ENCODE measurements at places on chromosomes 13 and 19. TPM values are rescaled to one million over a fixed set of nuclear protein-coding genes. Genes with fewer than 3 reads are reported as not detected.

Gene POU2F2
- 40.4 TPM for total RNA-seq

DNA sequence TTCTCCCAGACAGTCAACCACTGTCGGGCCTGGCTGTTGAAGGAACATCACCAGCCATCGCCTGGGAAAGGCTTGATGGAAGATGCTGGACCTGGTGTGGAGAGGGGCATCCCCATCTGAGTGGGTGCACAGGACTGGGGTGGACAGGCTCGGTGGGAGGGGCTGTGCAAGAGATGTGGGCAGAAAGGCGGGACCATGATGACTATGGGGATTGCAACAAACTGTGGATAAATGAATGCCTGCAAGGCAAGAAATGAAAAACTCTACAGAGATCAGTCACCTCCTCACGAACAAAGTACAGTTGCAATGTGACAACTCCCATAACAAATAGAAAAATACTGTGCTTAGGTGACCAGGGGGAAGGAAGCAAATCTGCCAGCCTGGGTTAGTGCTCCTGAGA is 171.9 kb upstream of the GPR12 start:
- H3K4me3 ChIP-seq, result no peak overlapping the region
- H3K36me3 ChIP-seq, result peaks cover 1% of the 10 kb centered on the region
- no peak for DNase-seq
- H3K27me3 ChIP-seq, result peaks cover 6% of the 10 kb centered on the region
- H3K27ac ChIP-seq, result no peak overlapping the region

Gene FXYD3
- total RNA-seq, result not detected

DNA sequence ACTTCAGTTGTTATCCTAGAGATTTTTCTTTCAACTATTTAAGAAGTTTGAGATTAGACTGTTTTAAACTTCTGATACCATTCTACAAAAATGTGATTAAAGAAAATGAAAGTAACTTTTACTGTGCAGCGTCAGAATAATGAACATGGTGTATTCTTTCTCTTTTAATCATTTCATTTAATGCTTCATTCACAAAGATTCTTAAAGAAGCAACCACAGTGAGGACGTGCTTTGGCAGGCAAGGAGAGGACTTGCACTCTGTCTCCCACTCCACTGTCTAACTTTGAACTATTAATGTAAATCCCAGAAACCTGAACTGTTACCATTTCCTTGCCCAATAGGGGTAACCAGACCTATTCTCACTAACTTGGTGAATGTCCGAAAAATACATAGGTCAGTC is 137.0 kb downstream of the KCNRG start:
- peak overlapping the region; percentile 62 for H3K4me3 ChIP-seq
- DNase-seq, result no peak
- peaks cover 24% of the 10 kb centered on the region for H3K4me1 ChIP-seq
- peaks cover 1% of the 10 kb centered on the region for H3K36me3 ChIP-seq
- peaks cover 43% of the 10 kb centered on the region for H3K27me3 ChIP-seq

Gene THSD8
- 27.9 TPM for total RNA-seq

Measured in activated CD8-positive, alpha-beta memory T cell treated with anti-CD3 and anti-CD28 coated beads, Interleukin-2, amount 10 ng/mL, durations not matched to agents 7 days and 5 days (primary cell).